Thoracic aorta (tissue), 2 donors: ENCODE measurements at places on chromosomes 2 and 18.

DNA sequence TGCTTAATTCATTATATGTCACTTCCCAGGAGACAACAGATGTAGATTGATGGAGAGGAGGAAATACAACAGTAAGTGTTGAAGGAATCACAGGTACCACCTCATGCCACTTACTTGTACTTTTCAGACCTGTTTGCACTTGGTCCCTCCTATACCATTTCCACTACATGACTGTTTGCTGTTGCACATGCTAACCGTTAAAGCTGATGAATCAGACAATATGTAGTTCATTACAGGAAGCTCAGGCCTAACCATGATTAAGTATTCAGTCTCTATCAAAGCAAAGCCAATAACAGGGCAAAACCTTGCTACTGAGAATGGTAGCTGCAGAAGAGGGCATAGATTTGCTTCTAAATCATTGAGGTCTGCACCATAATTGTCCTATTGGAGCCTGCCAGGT, 30.2 kb upstream of the GRP start:
- DNase-seq = no peak

DNA sequence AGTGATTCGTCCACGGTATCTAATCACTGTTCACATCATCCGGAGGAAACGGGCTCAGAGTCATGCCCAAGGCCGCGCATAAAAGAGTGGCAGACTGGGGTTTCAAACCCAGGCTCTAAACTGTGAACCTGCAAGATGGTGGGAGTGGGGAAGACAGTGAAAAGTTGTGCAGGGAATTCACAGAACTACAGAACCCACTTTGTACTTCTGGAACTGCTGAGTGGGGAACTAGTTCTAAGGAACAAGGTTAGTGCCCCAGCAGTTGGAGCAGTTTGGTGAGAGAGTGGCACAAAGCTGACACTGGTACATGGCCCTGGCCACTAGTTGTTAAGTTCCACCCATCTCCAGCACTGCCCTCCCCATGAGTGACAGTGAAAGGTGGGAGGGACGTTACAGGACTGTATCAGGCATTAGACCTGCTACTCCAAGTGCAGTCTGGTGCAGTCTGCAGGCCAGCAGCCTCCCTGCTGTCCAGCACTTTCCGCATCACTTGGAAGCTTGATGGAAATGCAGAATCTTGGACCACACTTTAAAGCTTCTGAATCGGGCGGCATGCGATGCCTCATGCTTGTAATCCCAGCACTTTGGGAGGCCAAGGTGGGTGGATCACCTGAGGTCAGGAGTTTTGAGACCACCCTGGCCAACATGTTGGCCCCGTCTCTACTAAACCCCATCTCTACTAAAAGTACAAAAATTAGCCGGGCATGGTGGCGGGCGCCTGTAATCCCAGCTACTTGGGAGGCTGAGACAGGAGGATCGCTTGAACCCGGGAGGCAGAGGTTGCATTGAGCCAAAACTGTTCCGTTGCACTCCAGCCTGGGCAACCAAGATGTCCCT, 47.3 kb downstream of the C2orf42 start:
- DNase-seq = no peak

GRCh38 chr2:200477667-200478131, 32.2 kb downstream of the KCTD18 start:
- no peak for DNase-seq

GRCh38 chr18:45156946-45157345, 458.3 kb upstream of the SLC14A2 start:
- DNase-seq = no peak

- DNase-seq = no peak
Observed at GRCh38 chr18:5948781-5949180, 53.5 kb upstream of the TMEM200C start.

GRCh38 chr2:193153576-193153975, 958.8 kb upstream of the TMEFF2 start:
- no peak for DNase-seq

GRCh38 chr2:46827274-46828134, 88.1 kb downstream of the MCFD2 start:
- no peak for DNase-seq

DNA sequence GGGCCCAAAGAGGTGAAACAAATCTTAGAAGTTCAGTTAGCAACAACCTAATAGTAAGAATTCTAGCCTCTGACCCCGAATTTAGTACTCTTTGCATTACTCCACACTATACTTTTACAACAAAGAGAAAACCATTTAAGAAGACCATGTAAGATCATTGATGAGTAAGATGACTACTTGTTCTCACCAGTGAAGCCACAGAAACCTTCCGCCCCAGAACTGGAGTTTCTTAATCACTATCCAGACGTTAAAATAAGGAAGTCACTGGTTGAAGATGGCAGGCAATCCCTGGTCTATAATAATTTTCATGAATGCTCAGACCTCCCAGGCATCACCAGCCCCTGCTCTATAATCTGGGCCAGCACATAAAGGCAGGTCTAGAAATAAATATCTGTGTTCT, 95.0 kb downstream of the TMEM163 start:
- no peak for DNase-seq

DNA sequence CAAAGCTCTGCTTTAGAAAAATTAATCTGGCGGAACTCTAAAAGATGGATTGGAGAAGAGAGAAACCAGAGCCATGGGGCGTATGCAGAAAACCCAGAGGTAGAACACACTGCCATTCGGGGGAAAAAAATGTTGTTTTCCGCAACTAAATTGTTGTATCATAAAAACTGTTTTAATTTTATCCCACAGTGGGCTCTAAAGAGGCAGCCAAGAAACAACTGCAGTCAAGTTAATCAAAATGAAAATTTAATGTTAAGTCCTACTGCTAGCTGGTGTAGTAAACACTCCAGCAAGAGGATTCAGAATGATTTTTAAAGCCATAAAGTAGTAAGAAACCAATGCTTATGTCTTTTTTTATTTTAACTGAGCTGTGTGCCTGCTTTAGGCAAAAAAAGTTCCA, 69.1 kb downstream of the GAREM1 start:
- DNase-seq = no peak
